Muscle of back (tissue), 13 donors: ENCODE measurements at places on chromosomes 2 and 18.

DNA sequence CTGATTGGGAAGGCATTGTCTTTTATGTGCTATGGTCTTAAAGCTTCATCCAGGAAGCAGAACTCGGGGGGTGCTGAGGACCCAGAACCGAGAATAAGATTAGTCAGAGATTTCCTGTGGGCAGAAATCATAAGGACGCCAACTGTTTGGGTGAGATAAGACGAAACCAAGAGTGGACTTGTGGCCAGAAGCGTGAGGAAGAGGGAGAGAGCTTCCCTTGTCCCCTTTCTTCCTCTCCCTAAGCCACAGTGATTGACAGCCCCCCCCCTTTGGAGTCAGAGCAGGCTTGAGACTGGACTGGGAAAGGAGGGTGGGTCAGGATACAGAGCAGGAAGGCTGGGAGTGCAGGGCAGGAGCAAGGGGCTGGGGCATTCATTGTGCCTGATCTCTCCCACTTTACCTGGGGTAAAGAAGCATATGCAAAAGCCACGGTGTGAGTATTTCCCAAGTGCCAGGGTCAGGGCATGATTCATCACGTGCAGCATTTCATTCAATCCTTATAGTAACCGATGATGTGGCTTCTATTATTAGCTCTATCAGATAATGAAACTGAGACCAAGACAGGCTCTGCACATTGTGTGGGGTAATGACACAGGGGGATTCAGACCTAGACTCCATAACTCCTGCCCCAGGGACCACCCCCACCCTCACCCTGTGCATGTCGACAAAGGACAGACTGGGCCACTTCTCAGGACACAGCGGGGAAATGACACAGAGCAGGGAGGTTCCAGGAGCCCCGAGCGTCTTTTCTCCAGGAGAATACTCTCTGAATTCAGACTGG is 3.0 kb upstream of the IL1RN start:
- DNase-seq: no peak

GRCh38 chr2:233439191-233439590 is 84.9 kb downstream of the DGKD start:
- DNase-seq: no peak

DNA sequence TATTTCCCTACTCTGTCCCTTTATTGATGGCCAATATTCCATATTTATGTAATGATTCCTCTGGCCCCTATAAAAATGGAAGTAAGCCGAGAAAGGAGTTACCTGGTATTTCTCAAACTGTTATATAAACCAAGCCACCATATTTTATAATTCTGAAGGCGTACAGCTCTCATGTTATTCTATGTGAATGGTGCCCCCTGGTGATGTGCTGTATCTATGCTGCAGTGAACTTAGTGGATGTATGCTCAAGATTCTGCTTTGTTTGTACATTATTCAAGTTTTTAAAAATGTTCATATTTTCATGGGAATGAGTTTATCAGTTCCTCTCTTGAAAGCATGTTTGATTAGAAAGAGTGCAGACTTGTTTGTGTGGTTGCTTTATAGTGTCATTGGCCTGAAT is 194.5 kb upstream of the LRRTM1 start:
- DNase-seq: peak; percentile 23

GRCh38 chr18:44824884-44825283 is 144.2 kb downstream of the SETBP1 start:
- DNase-seq: no peak

DNA sequence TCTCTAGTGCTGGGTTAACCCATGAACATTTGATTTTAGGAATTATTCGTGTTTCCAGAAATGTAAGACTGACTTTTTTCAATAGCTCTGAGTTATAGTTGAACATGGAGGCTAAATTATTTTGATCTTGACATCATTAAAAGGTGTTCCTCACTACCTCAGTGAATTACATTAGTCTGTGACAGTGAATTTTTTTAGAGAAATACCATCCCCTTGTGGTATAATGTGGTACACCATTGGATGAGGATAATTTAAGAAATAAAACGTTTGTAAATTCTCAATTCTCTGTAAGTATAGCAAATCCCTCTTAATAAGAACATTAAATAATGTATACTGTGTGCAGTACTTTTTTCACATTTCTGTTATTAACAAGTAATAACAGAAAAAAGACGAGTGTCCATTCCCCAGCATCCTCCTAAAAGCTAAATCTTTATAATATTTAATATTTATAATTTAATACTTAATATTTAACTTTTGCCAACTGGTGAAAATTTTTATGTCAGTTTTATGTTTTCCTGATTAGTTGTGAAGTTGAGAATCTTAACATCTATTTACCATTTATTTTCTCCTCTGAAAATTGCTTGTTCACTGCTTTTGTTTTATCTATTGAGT is 70.3 kb upstream of the CWC22 start:
- peak; percentile 9 for DNase-seq

DNA sequence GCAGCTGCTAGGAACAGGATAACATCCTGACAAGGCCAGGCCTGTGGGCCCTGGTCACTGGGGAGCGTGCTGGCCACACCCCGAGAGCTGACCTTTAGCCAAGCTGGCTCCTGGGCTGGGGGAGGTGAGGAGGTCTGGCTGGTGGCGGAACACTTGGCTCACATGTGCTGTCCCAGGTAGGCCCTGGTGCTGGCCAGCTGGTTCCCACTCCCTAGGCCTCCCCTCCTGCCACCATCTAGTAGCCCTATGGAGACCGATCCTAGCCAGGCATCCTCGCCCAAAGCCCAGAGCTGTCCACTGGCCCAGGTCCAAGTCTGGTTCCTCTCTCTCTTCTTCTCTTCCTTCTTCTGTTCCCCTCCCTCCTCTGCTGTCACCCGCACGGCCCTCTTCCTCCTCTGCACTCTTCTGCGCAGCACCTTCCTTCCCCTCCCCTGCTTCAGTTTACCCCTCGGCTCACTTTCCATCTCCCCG is 52.4 kb downstream of the TNS1 start:
- DNase-seq: no peak

GRCh38 chr2:951224-952006 is 766 bp downstream of the SNTG2 start:
- no peak for DNase-seq

DNA sequence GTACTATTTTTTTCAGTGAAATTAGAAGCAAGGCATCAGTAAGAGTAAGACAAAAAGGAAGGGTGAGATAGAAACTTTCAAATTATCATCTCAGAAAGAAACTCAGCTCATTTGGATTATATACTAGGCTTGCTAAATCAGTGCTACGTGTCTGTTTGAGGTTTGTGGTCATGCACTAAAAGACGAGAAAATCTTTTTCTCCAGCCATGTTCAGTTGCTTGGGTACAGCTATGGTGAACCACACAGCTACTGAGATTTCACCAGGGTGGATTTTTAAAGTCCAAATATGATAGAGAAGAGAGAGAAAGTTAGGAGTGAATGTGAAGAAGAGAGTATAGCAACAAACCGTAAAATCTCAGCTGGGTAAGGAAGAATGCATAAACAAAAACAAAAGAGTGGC is 161.6 kb downstream of the PTH2R start:
- DNase-seq: no peak

DNA sequence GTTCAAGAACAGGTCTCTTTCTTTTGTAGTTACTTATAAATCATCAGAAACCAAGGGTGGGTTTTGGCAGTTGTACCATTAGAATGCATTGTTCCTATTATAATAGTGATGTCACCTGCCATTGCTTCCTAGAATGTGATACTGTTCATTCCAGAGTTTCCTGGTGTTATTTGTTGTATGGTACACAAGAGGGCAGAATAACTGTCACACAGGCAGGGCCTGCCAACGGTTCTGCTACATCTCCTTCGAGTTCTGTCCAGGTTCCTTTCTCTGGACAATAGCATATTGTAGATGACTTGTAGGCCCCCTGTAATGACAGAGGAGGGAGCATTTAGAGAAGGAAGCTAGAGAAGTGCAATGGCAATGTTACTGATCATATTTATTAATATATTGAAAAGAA is 98.3 kb downstream of the KLHL14 start:
- DNase-seq: no peak

GRCh38 chr2:149814049-149814448 is 226.5 kb upstream of the MMADHC start:
- DNase-seq: no peak

GRCh38 chr2:121828281-121828731 is 72.9 kb downstream of the TSN start:
- peak; percentile 61 for DNase-seq

GRCh38 chr2:128585706-128586105 is 267.0 kb upstream of the HS6ST1 start:
- no peak for DNase-seq

GRCh38 chr2:96870626-96871255 is 861 bp upstream of the SEMA4C start:
- peak; percentile 66 for DNase-seq

GRCh38 chr2:25760297-25760696 is 86.9 kb upstream of the DTNB start:
- no peak for DNase-seq

- peak; percentile 36 for DNase-seq
These were observed 99.0 kb downstream of the SNTG2 start for GRCh38 chr2:1049691-1050090.

- DNase-seq: no peak
These were observed 106.9 kb upstream of the OTOS start for GRCh38 chr2:240247241-240247867.

GRCh38 chr2:47569658-47570475 is 166.9 kb downstream of the MSH2 start:
- DNase-seq: no peak

- DNase-seq: no peak
These were observed 45.2 kb downstream of the CYP1B1 start for GRCh38 chr2:38030635-38031355.

GRCh38 chr18:49021076-49021432 is 70.3 kb upstream of the SMAD7 start:
- no peak for DNase-seq

DNA sequence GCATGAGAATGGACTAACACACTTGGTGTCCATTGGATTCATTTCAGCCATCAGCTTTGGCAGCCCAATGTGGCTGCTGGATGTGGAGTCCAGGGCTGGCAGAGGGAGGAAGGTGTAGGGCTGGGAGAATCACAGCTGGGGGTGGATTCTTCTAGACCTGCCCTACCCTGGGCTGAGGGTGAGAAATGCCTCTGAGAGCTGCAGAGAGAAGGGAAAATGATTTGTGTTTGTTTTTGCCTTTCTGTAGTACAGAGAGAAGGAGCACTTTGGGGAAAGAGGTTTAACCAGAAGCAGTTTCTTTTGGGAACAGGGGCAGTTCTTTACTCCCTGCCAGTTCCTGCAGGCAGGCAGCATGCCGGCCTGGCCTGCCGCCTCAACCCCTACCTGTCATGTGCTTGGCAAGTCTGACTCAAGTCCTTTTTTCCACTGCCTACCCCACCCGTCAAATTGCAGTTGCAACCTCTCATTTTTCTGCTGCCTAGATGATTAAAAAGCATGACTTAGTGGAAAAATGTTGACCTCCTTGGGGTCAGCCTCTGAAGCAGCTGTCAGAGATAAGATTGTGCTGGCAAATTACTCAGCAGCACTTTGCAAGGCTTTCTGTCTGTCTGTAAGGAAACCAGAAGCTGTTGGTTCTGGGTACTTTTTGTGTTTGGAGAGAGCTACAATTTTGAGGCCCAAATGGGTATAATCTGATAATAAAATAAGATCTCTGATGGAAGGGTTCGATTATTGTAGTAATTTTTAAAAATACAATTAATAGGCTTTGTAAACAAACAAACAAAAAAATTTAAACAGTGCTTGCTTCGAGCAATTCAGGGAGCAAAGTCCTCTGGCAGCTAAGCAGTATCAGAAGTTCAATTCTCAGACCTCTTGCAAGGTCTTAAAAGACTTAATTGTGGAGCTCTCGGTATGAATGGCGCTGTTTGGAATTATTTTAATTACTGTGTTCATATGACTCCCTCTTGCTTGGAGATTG is 21.7 kb downstream of the LBH start:
- peak; percentile 68 for DNase-seq

DNA sequence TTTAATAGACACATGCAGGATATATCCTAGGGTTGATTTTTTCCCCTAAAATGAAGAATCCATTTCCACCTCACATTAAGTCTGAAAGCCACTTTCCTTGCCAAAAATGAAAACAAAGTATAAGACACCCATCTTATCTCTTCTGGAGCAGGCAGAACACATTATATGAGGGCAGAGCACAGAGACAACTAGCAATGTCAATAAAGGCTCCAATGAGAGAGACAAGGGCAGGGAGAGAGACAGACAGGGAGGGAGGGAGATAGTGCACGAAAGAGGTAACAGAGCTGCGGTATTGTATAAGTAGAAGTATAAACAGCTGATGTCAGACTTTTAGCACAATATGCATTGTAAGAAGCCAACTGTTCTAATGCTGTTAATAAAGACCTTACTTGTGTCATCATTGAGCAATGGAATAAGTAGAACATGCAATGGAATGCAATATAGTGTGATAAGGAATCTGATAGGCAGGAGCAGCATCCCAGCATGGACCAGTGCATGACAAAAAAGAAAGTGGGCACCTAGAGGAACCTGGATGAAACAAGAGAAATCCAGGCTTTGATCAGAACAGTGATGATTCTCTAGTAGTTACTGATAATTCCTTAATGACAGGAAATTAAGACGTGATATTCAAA is 150.6 kb upstream of the TCF4 start:
- DNase-seq: no peak

DNA sequence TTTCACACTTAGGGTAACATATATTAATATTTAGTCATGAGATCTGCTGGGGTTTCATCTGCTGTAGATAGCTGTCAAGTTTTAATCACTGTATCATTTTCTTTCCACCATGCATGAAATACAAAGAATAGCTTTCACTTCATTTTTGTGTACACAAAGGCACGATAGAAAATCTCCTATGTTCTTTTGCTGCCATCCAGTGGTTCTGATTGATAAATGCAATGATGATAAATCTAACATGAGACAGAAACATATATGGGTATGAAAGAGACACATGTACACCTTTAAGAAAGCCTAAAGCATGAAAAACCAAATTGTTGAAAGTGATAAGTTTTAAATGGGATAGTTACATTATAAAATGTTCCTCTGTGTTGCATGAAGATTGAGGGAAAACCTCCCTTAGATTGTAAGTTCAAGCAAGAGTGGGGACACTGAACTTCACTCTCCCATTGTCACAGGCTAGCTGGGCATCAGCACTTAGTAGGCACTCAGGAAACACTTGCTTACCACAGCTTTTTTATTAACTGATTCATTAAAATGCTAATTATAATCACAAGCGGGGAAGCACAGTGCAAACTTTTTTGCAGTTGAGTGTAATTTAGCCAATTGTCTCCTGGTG is 31.2 kb downstream of the C1D start:
- DNase-seq: peak; percentile 50

- no peak for DNase-seq
These were observed 403.8 kb downstream of the DCDC2C start for GRCh38 chr2:4107179-4107578.

DNA sequence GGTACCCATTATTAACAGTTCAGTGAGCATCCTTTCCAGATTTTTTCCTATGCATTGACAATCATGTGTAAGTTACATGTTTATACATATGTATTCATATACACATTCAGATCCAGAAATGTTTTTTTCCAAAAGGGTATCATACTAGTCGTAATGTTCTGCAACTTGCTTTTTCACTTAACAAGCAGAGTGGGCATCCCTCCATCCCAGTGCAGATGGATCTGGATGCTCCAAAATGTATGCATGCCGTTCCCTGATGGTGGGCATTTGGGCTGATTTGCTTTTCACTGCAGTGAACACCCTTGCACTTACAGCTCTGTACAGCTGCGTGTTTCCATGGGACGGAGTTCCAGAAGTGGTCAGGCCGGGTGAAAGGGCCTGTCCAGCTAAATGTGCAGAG is 57.0 kb downstream of the DNMT3A start:
- no peak for DNase-seq

GRCh38 chr2:111176867-111177266 is 56.2 kb downstream of the BCL2L11 start:
- DNase-seq: no peak

GRCh38 chr2:184455624-184456023 is 142.7 kb upstream of the ZNF804A start:
- no peak for DNase-seq

- DNase-seq: no peak
These were observed 1.9 kb upstream of the GALNT14 start for GRCh38 chr2:31140151-31140550.
